Non-pigmented ciliary epithelial cell (primary cell): ENCODE measurements at places on chromosomes 7 and 10.

DNA sequence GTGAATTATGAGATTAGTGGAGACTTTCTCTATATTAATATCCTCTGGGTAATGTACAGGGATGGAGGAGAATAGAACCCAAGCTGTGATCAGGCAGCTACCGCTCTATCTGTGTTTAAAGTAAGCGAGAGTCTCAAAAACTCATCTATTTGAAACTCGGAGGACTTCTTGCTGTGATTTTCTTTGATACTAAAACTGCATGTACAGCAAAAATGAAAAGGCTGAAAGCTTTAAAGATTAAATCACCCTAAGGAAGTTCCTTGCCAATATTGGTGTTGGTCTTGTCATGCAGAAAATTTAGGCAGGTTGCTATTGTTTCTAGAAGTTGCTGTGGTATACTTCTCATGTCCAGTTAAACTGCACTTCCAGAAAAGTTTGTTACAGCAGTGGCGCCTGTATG is 110.8 kb downstream of the DNAH11 start:
- no peak for DNase-seq

DNA sequence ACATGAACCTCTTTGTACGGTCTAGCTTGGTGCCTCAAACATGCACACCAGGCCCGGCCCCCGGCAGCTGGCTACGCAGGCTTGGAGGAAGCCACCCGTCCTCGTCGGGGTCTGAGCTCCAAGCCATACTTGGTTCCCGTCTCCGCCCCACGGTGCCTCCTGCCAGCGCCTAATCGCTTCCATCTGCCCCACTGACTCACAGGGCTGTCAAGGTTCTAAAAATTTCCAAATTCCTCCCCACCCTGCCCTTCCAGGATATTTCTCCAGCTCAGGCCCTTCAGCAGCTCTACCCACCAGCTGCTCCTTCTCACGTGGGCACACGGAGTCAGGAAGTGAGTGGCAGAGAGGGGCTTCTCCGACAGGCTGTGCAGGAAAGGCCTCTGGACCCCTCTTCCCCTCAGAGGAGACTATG is 38.8 kb downstream of the TMEM270 start:
- DNase-seq, result no peak

GRCh38 chr7:84950836-84951235 is 236.0 kb downstream of the SEMA3D start:
- no peak for DNase-seq

- DNase-seq, result no peak
Observed at GRCh38 chr10:49633327-49634068, 19.7 kb downstream of the CHAT start.

DNA sequence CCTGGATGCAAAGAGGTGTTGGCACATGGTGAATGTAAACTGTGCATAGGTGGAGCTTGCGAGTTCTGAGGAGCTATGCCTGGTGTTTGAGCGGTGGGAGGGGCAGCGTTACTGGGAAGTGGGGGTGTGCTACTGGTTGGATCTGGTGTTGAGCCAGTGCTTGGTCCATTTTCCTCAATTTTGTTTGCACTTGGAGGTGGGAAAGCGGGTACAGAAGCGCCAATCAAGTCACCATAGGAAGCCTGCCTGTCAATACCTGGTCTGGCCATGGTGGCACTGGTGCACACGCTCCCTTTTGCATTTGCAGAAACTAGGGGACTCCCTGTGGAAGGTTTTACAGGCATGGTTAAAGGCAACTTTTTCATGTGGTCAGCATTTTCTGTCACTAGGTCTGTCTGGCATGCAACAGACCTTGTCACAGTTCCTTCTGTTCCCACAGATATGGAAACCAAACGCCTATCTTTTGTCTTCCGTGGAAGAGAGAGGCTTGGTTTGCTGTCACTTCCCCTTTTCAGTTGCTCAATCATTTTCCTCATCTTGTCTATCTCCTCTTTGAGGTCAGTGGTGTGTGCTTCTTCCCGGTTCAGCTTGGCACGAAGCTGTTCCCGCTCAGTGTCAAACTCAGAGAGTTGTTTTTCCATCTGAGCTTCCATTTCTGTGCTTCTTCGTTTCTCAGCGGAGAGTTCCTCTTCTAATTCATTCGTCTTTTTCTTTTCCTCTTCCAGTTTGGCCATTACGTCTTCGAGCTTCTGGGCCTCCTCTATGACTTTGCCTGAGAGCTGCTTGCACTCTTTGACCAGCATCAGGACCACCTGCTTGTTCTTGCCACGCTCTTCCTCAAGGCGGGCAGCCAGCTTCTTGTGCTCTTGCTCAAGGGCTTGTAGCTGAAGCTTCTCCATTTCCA is 81.1 kb downstream of the CTTNBP2 start:
- DNase-seq, result no peak

- DNase-seq, result no peak
Observed at GRCh38 chr10:62815381-62816075, 638 bp downstream of the EGR2 start.

DNA sequence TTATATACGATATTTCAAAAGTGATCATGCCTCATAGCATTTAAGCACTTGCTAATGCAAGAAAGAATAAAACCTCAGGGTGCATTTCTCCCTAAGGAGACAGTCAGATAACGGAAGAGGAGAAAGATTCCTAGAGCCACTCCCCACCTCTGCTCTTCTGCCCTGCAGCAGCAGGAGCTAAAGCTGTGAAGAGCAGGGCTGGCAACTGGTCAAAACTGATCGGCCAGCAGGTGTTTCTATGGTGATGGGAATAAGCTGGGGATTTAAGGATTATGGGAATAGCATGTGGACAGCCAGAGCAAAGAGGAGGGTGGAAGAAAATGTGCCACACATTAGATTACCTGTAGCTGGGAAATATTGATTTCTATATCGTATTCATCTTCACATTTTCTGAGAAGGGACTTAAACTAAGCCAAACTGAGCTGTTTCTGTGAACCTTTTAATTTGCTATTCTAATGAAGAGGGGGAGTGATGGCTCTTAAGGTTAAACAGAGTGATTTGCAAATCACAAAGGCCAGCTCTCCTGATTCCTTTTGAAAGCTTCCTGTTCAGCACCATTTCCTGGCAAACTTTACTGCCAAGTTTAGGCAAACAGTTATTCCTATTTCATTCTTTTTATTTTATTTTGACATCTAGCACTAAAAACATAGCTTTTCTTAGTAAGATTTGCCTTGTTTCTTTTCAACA is 268.9 kb upstream of the PFKP start:
- no peak for DNase-seq

DNA sequence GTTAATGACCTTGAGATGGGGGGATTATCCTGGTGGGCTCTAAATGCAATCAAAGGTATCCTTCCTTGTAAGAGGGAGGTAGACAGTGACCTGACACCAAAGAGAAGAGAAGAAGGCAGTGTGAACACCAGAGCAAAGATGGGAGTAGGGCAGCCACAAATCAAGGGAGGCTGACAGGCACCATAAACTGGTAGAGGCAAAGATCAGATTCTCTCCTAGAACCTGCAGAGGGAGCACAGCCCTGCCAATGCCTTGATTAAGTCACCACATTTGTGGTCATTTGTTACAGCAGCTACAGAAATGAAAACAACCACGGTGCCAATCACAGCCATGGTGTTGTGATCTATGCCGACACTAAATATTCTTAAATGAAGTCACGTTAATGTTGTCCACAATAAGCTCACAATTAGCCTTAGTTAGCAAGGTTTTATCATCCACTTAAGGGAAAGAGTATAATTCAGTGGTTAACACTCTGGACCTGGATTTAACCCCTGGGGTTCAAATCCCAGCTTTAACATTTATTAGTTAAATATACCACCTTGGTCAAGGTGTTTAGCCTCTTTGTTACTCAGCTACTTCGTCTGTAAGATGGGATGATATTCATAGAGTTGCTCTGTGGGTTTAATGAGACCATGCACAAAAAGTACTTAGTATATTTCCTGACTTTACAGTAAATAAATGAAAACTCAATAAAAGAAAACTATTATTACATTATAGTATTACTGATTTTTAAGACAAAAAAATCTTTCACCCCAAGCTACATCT is 70.8 kb downstream of the SGMS1 start:
- DNase-seq, result no peak

GRCh38 chr10:18097524-18097923 is 42.7 kb upstream of the CACNB2 start:
- no peak for DNase-seq

DNA sequence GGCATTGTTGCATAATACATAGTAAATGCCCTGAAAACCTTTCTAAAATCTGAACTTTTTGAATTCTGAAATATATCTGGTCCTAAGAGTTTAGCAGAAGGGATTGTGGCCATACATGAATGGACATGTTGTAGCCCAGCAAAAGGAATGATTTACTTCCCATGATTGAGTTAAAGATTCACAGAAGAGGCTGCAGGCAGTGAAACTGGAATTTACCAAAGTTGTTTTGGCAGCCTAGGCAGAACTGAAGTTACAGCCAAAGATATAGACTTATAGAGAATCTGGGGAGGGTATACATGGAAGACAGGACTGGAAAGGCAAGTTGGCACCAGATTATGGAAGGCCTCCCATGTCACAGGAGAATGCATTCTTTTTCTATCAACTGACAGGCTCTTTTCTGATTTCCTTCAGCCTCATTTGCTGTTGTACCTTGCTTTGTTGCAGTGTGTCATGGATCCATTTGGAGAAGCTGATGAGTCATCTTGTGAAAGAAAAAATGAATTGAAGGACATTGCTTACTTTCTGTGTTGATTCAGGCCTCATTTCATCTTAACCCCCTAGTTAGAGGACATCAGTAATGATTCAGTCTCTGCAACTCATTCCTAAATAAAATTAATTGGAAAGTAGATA is 356.2 kb upstream of the LRGUK start:
- DNase-seq, result peak; percentile 30

- DNase-seq, result no peak
Observed at GRCh38 chr7:104039363-104039762, 49.9 kb upstream of the RELN start.

DNA sequence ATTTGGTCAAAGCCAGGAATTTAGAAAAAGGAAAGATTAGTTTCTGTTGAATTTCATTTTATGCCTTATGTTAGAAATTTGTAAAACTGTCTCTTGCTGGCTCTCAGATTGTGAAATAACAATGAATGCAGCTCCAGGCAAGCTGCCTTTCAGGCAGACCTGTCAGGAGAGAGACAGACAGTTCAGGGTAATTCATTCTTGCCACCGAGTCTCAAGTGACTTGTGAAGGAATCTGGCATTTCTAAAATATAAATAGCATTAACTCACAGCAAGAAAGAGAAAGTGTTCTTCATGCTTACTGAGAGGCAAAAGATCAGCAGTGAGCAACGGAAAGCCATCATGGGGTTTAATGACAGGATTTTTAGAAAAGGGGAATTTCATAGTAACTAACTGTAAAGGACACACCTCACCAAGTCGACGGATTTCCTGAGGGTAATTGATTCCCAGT is 442.3 kb upstream of the AKR1E2 start:
- no peak for DNase-seq

DNA sequence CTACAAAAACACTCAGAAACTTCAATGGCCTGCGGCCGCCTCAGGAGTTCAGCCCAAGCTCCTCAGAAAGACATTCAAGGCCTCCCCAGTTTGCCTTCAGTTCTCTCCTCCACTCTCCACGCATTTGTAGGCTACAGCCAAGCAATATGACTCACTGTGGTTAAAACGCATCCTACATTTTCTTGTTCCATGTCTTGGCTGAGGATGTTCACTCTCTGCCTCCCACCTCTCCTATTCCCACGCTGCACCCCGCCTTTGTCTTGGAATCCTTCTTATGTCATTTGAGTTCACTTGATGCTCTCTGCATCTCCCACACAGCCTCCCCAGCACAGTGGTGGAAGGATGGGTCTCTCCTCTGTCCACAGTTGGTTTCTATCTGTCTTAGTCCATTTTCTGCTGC is 184.8 kb downstream of the NPSR1 start:
- DNase-seq, result no peak

GRCh38 chr7:22444181-22444971 is 55.6 kb downstream of the STEAP1B start:
- no peak for DNase-seq

DNA sequence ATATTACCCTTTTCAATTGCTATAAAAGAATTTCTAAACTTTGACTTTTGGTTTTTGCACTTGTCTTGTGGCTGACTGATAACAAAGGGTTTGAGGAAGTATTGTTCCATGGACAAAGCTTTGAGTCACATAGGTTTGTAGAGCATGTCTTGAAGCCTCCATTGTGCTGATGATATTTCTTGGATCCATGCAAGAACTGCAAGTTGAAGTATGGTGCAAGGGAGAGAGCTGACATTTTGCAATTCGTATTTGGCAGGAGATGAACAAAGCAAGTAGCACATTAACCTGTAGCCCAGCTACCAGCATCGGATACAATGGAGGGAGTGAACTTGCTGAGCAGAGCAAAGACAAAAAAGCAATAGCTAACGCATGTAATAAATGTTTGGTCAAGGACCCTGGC is 23.4 kb downstream of the MGAM2 start:
- no peak for DNase-seq

DNA sequence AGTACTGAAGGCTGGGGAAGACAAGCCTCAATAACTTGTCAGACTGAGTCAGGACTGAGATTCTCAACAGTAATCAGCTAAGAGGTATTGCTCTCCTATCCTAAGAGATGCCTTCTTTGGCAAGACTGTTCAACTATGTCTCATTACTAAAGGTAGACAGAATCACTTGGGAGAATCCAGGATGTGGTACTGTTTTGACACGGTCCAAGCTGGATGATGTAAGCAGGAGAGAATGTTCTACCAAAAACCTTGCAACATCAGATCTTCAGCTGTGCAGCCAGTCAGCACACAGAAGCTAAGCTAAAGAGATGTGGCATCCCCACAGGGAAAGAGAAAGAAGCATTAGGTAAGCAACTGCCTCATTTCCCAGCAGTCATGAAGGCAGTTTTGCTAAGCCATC is 391.4 kb downstream of the NRG3 start:
- DNase-seq, result peak; percentile 28

- DNase-seq, result no peak
Observed at GRCh38 chr10:91140995-91141549, 79.4 kb upstream of the PCGF5 start.

GRCh38 chr7:1754345-1754908 is 84.3 kb downstream of the ELFN1 start:
- no peak for DNase-seq

- DNase-seq, result no peak
Observed at GRCh38 chr7:95367606-95368005, 28.6 kb downstream of the PON3 start.

DNA sequence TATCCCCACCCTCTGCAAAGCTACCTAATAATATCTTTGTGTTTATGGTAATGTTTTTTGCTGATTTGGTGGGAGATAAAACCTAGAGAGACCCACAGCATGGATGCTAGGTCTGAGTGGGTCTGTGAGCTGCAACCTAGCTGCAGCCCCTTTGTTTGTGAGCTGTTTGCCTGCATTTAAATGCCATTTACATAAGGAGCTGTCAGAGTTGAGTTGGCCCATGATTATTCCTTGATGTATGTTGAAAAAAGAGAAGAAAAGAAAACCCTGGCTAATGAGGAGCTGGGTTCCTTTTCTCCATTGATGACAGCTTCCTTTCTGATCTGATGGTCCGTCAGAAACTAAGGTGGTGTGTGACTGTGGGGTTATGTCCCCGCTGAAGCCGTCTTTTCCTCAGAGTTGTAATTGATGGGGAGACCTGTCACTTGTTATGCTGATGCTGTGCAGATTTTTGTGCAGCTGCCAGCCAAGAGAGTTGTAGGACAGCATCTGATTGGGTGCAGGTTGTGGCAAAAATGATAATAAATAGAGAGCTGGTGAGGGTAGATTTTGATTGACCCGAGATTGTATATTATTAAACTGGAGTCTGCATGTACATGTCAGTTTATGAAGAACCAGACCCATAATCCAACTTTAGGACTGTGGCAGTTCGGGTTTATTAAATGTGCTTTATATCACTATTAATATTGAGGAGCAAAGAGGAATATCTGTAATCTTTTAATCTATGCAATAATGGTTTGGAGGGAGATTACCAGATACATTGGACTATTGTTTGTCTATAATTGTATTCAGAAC is 219.8 kb downstream of the AUTS2 start:
- no peak for DNase-seq

GRCh38 chr7:142808802-142809583 is 38.2 kb downstream of the PRSS2 start:
- peak; percentile 54 for DNase-seq
